Renal cortex interstitium (tissue), 15 donors: ENCODE measurements at places on chromosomes 4 and X.

DNA sequence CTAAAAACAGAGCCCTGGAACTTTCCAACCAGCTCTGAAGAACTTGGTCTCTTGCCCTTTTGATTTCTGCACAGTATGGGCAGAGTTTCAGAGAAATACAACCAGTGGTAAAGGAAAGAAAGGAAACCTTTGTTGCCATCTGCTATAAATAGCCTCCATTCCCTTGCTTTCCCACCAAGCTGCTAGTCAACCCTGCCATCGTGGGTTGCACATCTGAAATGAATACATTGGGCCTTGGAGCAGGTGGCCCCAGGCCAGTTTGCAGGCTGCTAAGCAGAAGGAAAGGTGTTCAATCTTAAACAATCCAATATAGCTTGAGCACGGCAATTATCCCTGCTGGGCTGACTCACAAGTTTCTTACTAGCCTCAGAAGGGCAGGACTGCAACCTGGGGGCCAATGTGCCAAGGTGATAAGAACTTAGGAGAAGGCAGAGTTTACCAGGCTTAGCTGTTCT is 142.5 kb downstream of the PPARGC1A start:
- DNase-seq: no peak

- DNase-seq: no peak
Measured at GRCh38 chr4:168837922-168838321, 172.1 kb downstream of the CBR4 start.

DNA sequence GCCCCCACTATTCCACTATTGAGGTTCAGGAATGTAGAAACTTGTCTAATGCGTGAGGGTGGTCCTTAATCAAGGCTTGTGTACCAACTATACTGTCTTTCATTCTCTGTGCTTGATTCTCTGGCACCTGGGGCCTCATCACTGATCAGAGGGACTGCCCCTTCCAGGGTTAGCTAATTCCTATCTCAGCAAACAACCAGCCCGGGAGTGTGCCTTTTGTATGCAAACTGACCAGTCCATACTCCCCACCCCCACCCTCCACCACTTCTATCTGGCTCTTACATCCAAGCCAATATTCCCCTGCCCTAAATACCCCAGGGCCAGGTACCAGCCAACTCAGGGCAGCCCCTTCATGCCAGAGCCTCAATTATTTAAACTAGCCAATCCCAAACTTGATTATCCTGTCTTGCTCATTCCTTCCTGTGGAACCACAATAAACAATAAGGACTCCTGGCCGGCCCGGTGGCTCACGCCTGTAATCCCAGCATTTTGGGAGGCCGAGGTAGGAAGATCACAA is 59.3 kb downstream of the FTHL17 start:
- DNase-seq: no peak

DNA sequence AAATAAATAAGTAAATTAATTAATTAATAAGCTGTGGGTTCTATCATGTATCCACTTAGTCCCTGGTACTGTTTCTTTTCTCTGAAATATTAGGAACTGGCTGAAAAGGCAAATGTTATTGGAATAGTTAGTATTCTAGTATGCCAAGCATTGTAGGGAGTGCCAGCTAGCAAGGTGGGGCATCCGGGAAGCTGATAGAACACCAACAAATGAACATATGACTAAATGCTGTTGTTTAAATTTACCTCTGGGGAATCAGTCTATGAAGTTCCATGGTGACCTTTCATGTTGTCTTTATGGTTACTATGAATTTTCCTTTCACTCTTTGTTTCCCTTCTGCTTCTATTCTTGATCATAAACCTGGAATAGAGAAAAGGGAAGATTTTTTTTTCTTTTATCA is 32.7 kb downstream of the NUDT6 start:
- DNase-seq: no peak

DNA sequence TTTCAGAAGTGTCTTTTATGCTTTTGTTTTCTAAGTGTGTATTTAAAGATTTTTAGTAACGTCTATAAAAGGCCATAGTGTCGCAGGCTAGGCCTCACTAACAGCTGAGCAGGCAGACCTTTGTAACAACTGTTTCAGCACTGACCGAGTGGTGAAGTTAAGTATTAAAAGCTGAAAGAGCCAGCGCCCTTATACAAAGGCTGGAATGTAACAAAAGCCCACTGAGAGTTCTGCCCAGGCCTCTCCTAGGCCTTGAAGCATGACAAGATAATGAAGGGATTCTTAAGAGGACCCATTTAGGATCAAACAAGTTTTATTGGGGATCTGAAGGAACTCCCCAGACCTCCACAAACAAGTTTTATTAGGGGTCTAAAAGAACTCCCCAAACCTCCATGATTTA is 722.5 kb upstream of the PRKX start:
- no peak for DNase-seq

DNA sequence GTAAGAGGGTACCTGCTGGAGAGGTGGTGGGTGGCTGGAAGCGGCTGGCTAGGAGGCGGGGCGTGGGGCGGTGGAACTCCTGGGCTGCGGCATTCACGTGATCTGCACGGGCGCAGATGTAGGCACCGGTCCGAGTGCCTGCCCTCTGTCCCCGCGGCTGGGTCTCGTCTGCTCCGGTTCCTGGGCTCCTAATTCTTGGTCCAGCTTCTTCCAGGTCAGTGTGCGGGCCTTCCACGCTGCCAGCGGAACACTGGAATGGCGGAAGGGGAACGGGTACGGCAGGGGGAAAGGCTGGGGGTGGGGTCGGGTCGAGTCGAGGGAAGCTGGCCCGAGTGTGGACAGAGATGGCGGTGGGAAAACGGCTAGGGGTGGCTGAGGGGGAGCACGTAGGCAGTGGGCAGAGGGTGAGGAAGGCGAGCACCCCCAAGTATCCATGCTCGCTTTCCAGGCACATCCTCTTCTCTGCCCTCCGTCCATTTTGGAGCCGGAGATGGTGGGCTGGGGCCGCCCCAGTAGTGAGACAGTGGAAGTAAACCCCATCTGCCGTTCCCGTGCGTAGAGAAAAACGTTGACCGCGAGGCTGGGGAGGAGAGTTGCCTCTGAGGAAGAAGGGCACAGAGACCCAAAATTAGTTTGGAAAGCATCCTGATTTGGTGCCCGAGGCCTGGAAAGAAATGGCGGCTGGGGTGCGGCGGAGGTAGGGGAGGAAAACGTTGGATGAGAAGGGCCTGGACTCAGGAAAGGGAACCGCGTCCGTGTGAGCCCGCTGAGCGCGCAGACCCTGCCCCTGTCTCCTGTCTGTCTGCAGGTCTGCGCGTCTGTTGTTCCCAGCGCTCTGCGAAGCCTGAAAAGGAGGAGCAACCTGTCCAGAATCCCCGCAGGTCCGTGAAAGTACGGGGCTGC is at the start of gene TCEAL4:
TCEAL4 (plus strand) TSS at position 105 of the 903 bp plus-strand sequence. CDS start 1,161 bp downstream, outside the sequence.
- DNase-seq: peak; percentile 28

DNA sequence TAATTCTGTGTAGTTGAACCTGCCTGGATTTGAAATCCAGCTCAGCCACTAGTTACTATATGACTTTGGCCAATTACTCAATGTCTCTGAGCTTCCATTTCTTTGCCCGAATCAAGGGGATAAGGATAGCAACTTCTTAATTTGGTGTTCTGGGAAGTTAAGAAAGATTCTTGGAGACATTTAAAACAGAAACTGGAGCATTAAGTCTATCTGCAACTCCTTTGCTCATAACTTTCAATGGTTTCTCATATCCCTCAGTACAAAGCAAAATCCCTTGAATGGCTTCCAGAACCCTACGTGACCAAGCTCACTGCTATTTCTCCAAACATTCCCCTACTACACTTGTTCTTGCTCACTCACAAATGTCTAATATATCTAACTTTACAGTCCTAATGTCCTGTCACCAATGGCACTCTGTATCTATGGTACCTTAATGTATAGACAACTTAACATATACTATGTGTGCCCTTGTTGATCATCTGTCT is 849.1 kb upstream of the SLIT2 start:
- no peak for DNase-seq

DNA sequence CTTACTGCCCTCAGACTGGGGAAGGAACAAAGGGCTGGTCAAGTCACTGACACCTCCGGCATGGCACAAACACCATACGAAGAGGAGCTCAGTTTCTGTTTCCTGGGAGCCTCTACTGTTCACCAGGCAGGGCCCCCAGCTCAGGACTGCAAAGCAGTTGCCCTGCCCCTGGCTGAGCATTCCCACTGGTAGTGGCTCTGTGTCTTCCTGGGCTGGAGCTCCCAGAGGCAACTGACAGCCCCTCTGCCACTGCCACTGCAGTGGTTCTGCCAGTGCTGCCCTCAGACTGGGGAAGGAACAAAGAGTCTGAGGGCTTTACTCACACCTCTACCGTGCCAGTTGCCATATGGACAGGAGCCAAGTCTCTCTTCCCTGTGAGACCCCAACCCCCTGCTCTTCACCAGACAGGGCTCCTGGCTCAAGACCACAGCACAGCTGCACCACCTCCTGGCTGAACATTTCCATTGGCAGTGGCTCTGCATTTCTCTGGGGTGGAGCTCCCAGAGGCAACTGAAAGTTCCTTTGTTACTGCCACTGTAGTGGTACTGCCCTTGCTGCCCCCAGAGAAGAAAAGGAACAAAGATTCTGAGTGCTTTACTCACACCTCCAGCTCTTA is 67.9 kb downstream of the SMARCA5 start:
- no peak for DNase-seq

- DNase-seq: no peak
Measured at GRCh38 chr4:108933046-108933445, 170.2 kb upstream of the ETNPPL start.

- DNase-seq: no peak
Measured at GRCh38 chr4:23174179-23174578, 481.4 kb downstream of the GBA3 start.

- no peak for DNase-seq
Measured at GRCh38 chr4:136908122-136908521, 624.2 kb downstream of the PCDH18 start.

- no peak for DNase-seq
Measured at GRCh38 chrX:142977128-142977914, 48.4 kb upstream of the SPANXN4 start.

DNA sequence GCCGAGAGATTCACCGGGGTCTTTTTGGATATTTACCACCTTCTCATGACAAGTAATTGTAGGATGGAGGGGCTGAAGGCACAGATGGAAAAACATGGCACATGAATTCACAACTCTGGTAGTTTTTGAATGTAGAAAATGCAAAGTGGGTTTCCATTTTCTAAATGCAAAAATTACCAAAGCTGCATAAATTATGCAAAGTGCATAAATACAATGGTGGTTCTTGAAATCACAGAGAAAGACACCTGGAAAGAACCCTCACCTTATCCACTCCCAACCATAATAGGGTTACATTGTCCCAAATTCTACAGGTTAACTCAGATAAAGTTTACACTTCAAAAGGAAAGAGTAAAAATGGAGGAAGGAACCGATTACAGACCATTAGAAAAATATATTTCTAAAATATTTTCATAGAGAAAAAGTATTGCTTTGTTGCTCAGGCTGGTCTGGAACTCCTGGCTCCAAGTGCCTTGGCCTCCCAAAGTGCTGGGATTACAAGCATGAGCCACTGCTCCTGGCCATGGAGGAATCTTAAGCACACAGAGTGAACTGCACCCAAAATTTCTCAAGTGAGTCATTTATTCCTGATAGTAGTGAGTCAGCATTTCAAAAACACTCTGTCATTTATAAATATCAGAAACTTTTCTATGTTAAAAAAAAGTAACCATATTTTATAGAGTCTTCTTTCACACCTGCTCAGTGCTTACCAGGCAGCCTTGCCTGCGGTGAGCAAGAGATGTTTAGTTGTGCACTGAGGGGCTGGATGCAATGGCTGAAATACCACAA is 101.4 kb downstream of the FIP1L1 start:
- DNase-seq: no peak

DNA sequence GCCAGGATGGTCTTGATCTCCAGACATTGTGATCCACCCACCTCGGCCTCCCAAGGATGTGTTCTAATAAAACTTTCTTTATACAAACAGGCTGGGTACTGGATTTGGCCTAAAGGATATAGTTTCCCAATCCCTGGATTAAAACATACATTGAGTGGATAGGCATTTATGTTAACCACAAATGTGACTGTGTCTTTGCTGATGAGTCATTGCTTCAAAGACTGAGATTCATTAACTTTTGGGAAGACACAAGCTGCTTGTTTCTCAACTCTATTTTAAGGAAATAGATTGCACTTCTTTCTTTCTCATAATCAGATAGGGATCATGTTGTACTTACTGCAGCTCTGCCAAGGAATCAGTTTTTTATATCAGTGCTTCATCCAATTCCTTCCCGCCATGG is 131.3 kb upstream of the AGA start:
- no peak for DNase-seq

GRCh38 chrX:149937871-149938426 is 342 bp downstream of the EOLA2 start:
- no peak for DNase-seq

DNA sequence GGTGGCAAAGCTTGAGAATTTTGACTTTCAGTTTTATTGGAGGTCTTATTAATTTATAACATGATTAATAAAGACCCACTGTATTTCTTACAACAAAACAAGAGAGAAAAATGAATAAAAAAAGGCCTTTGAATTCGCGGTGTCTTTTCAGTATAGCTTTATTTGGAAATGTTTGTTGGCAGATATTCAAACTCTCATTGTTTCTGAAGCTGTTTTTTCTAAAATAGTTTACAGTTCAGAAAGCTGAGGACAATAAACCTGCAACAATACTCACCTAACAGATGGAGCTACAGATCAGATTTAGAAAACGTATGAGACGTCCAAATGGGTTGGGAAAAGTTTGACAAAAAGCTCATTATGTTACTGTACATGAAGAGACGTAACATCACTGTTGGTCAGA is 2.4 kb upstream of the SPARCL1 start:
- DNase-seq: no peak

GRCh38 chr4:136768213-136768924 is 763.9 kb downstream of the PCDH18 start:
- DNase-seq: no peak

DNA sequence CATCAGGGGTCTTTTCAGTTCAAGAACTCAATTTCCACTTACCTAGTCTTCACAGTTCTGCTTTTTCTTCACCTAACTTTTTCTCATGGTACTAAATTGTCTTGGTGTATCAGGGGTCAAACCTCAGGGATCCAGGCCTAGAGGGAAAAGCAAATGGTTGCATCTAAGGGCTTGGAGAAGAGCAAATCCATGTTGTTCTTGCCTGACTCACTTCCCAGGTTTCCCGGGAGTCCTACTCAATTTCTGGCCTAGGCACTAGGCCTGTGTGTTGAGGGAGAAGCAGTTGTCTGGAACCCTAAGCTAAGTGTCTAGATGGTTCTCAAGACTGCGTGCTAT is 191.9 kb upstream of the STK26 start:
- DNase-seq: no peak

DNA sequence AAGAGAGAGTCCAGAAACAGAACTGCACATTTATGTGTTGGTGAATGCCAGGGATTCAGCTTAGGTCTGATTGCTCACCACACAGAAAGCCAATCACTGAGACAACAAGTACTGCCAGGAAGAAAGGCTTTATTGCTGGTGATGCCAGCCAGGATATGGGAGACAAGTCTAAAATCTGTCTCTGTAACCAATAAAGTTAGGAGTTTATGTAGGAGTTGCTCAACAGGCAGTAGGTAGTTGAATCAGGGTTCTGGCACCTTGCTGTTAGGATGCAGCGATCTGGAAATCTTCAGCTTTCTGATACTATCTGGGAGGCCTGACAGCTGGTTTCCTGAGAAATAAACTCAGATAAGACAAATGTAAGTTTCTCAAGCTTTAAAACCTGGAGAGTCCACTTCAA is 120.2 kb upstream of the ENPP6 start:
- DNase-seq: no peak
